ENCODE measurements at places on chromosomes 5 and 9.

- no peak for DNase-seq
Measured at GRCh38 chr5:1226839-1227581, 1.8 kb downstream of the SLC6A18 start.

GRCh38 chr9:12766357-12766756, 8.5 kb upstream of the LURAP1L start:
- DNase-seq, result no peak

DNA sequence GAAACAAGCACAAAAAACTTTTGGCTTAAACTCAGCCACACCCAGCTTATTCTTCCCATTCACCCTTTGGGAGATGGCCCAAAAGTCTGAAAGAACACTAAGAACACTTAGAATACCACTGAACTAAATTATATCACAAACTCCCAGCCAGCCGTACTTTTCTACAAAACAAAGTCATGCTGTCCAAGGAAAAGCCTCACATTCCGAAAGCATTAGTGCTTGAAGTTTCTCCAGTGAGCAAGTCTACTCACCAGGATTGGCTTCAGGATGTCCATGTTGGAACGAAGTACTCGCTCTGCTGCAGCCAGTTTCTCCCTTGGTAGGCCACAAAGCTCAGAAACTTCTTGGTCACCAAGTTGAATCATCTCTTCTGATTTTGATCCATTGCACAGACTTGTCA, 69.7 kb downstream of the ABCA1 start:
- no peak for DNase-seq

DNA sequence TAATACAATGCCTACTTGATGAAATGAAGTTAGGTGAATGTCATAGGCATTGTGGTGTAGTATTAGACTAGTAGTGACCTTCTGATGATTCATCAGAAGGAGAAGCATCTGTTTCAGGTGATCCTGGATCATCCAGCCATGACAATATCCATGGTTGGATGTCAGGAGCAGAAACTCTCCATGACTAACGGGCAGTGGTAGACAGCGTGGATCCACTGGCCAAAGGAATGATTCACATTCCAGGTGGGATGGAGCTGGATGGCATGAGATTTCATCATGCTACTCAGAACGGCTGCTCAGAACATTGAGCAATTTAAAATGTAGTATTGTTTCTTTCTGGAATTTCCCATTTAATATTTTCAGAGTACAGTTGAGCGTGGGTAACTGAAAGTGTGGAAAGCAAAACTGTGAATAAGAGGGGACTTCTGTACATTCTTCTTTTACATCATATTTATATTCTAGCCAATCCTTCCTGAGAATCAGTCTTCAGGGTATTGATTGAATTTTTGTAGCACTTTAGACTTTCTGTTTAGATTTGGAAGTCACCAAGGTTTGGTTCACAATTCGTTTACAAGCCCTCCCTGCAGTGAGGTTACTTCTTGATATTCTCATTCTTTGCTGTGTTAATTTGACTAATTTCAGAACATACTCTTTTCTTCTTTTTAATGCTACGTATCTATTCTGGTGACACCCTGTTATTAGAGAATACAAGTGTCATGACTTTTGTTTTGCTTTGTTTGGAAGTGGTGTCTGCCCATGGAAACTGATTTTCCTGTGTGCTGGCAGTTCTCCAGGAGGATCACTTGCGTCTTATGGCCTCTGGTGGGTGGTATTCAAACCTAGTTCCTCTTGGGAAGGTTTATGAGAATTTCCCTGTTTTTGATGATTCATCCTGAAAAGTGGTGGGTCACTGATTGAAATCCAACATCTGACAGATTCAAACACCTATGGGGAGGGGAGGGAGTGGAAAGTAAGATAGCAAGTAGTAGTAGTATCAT, 12.2 kb upstream of the CLINT1 start:
- DNase-seq, result no peak

DNA sequence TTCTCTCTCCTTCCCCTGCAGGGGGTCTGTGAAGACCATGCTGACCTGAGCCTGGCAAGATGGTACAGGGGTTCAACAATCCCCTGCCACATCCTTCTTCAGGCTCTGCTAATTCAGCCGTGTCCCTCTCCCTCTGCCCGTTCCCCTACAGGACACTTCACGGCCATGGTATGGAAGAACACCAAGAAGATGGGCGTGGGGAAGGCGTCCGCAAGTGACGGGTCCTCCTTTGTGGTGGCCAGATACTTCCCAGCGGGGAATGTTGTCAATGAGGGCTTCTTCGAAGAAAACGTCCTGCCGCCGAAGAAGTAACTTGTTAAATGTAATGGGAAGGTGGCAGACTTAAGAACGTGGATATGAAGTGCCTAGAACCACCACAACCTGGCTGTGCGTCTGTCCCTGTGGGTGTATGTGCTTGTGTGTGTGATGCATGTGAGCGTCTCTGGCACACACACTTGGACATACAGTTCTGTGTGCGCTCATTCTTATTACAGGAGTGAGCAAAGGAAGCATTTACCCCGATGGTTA, 6.9 kb upstream of the CCIN start:
- DNase-seq, result no peak

DNA sequence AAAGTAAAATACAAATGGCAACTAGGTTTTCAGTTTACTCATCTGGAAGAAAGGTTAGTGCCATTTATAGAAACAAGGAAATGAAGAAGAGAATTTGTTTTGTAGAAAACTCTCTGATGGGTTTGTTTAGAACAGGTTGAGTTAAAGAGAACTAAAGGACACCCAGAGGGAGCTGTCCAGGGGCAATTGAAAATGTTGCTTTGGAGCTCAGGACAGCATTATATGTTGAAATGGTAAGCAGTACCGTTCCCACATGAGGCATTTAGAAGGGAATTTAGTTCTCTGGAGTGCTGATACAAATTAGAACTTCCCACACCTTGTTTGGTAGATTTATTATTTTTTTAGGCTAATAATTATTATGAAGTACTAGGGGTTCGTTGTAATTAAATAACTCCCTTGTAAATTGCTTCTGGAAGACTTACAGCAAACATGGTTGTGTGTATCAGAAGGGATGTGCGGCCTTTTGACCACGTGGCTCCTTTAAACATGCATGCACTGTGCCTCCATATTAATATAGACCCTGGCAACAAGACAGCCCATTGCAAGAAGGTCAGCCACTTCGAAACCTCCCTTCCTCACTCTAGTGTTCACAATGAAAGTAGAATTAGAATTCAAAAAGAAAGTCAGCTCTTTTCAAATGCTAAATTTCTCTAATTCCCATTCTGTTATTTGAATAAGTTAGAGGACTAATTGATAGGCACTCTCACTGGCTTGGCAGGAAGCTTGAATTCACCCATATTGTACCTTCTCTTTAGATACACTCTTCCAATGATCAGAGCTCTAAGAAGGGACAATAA, 71.7 kb downstream of the ZNF462 start:
- no peak for DNase-seq

GRCh38 chr5:143642791-143643190, 169.2 kb upstream of the HMHB1 start:
- DNase-seq, result no peak

GRCh38 chr5:1415059-1415425, 30.2 kb downstream of the SLC6A3 start:
- DNase-seq, result no peak
